ENCODE measurements at places on chromosomes 16 and 17. TPM values are rescaled to one million over a fixed set of nuclear protein-coding genes. Genes with fewer than 3 reads are reported as not detected.

GRCh38 chr17:74598346-74599022 lies 6.4 kb upstream of the CD300LD start:
- no peak for DNase-seq

Gene PDIA2
- total RNA-seq = 11.4 TPM

DNA sequence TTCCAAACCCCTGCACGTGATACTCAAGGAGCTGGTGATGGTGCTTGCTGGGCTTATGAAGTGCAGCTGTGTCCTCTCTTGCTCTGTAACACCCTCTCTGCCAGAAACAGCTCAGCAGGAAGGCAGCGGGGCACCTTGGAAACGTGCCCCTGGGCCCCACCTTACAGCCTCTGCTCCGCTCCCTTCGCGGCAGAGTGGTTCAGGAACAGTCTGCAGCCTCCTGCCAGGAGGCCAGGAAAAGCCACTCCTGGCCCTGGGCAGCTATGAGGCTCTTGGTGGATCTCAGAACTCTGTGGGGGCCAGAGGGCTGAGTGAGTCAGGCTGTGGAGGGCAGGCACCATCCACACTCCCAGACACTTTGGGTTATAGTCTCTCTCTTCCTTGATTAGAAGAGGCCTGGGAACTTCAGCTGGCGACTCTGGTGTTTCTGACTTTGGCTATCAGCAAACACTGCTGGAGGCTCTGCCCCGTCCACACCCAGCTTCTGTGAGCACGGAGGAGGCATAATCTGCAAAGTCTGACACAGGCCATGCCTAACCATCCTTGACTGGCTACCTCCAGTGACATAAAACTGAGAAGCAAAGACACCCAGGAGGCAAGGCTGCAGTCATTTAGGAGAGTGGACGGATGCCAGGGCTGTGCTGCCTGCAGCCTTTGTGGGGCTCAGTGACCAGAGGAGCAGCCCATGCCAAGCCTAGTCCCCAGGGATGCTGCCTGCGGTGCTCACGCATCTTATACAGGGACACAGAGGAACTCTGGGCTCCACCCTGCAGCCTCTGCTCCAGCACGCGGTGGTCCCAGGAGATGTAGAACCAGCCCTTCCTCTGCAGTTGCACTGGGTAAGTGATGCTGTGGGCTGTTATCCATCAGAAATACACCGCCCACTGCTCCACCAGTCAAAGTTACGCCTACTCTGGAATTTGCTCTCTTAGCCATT lies 65.3 kb downstream of the METRNL start:
- DNase-seq = no peak

- DNase-seq = no peak
These were observed 28.3 kb downstream of the XPO6 start for GRCh38 chr16:28183484-28183883.

- no peak for DNase-seq
These were observed 9.9 kb downstream of the PRSS27 start for GRCh38 chr16:2710021-2710710.

- DNase-seq = peak; percentile 19
These were observed 70.4 kb upstream of the CLEC18A start for GRCh38 chr16:69880640-69881133.

DNA sequence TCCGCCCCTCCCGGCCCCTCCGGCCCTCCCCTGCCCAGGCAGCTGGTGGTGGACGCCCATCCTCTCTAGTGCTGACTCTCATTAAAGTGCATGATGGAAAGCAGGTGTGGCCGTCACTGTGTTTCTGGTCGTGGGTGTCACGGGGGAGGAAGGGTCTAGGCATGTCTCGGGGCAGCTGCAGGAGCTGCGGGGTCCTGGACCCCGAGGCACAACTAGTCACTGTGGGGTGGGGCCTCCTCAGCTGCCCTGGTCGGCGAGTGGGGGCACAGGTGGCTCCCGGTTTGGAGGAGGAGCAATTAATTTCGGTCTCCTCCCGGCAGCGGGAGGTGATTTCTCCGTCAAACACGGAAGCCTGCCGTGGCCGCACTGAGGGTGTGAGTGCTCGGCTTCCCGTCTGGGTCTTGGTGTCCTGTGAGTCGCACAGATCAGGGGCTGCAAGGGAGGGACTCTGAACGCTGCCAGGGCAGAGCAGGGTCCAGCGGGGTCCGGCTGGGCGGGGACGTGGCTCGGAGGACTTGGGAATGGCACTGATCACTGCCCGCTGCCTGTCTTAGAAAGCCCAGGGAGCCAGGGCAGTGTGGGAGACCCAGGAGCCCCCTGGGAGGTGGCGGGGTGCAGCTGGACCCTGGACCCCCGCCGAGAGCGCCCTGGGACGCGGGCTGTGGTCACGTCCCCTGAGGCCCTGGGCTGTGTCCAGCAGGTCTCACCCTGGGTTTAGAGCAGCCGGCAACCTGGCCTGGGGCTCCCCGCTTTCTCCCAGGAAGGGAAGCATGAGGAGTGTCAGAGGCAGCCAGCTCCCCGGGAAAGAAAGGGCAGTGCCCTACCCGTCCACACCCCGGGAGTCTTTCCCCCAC lies 3.3 kb downstream of the TPSD1 start:
- no peak for DNase-seq

GRCh38 chr16:66188917-66189725 lies 177.4 kb upstream of the CDH5 start:
- DNase-seq = no peak

Gene DYNLRB2
- not detected for total RNA-seq

- DNase-seq = no peak
These were observed 26.2 kb downstream of the CHD9 start for GRCh38 chr16:53081032-53081424.

- peak; percentile 56 for DNase-seq
These were observed at the start of gene DOC2A for GRCh38 chr16:30010844-30011713. Gene DOC2A, minus strand, starts transcription at chr16:30011027. Its CDS starts 805 bp downstream, at chr16:30010222.

DNA sequence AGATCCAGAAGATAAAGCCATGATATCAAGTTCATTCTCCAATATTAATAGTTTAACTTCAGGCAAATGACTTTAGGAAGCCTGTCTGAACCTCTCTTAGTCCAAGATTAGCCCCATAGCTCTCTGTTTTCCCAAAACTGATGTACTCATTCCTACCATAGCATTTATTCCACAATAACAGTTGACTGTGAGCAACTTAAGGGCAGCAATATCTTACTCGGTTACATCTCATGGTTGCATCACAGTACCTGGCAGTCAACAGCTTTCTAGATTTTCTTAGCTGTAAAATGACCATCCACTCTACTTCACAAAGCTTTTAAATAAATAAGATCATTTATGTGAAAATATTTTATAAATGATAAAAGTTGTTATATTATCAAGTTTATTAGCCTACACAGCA lies 58.2 kb upstream of the STAC2 start:
- no peak for DNase-seq

GRCh38 chr17:29252101-29252791 lies 5.6 kb downstream of the CRYBA1 start:
- DNase-seq = no peak

DNA sequence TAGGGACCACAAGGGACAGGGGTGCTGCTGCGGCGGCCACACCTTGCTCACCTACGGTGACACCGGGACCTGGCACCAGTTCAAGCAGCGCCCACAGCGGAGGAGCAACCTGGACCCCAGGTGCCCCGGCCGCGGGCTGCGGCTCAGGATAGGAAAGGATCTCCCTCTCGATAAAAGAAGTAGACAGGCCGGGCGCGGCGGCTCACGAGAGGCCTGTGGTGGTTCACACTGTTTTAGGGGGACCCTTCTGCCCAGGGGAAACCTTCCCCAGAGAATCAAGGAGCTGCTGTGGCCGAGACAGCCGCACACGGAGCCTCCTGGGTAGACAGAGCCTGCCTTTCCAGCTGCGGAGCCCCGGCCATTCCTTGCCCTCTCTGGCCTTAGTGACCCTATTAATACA lies 17.9 kb upstream of the ATP2A3 start:
- DNase-seq = no peak

GRCh38 chr16:22948058-22948602 lies 134.2 kb downstream of the HS3ST2 start:
- peak; percentile 8 for DNase-seq

Gene GFAP
- 155 TPM for total RNA-seq

Gene BCL6B
- 2.0 TPM for total RNA-seq

Gene LRRC75A
- 3.3 TPM for total RNA-seq

Gene CD300E
- under 0.01 TPM for total RNA-seq

DNA sequence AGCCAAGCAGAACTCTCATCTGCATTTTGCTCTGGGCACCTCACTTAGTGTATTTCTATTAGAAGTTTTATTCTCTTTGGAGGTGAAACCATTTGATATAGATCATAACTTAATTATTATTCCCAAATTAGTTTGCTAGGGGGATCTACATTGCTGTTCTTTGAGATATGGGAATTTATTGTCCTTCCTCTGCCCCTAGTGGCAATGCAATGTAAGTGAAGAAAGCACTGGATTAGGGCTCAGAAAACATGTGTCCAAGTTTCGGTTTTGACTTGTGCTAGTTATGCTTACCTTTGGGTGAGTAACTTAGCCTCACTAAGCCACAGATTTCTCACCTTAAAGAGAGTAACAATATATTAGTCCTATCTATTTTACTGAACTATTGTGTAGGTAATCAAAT lies 2.9 kb downstream of the KRT39 start:
- no peak for DNase-seq

Gene LCAT
- 0.82 TPM for total RNA-seq

- no peak for DNase-seq
These were observed 46.9 kb upstream of the NLK start for GRCh38 chr17:27995554-27995953.

DNA sequence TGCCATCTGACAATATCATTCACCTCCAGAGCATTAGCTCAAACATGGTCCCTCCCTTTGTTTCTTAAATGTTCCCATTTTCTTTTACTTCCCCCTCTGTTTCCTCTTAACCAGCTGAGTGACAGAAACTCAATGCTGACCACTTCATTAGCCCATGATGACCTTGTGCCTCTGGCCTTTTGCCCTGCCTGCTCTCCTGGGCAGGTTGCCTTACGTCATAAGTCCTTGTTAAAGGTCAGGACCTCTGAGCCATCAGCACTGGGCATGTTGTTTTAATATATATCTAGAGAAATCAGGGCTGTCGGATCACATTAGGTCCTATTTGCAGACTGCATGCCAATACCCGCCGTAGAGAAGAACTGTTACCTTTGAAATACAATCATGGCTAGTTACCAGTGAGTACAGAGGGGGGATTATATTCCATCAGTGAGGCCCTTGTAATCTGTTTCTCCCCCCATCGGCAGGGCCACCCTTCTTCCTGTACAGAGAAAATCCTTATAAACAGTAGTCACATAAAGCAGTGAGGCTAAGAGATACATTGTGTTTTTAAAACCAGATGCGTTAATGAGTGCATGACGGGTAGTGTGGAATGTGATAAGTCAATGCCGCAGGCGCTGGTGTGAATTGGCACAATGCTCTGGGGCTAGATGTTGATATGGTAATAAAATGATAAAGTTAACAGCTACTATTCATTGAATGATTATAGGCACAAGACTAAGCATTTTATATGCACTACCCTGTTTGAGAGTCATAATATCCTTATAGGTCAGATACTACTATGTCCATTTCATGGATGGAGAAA lies 94.3 kb upstream of the ZFHX3 start:
- DNase-seq = no peak

DNA sequence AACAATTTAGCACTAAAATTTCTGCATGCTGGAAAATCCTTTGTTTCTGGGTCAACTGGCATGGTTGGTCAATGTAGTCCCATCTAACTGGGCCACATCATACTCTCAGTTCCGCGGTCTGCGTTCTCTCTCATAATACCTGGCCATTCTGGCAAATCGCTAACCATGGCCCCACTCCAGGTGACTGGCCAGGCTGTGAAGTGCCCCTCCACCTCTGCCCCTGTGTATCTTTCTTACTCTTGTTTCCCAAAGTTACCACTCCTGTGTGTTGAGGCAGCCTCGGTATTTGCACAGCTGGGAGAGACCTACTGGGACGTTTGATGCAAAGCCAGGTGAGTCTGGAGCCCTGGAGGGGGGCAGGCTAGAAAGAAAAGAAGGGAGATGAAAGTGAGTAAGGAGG lies 2.0 kb upstream of the TMEM238L start:
- no peak for DNase-seq

DNA sequence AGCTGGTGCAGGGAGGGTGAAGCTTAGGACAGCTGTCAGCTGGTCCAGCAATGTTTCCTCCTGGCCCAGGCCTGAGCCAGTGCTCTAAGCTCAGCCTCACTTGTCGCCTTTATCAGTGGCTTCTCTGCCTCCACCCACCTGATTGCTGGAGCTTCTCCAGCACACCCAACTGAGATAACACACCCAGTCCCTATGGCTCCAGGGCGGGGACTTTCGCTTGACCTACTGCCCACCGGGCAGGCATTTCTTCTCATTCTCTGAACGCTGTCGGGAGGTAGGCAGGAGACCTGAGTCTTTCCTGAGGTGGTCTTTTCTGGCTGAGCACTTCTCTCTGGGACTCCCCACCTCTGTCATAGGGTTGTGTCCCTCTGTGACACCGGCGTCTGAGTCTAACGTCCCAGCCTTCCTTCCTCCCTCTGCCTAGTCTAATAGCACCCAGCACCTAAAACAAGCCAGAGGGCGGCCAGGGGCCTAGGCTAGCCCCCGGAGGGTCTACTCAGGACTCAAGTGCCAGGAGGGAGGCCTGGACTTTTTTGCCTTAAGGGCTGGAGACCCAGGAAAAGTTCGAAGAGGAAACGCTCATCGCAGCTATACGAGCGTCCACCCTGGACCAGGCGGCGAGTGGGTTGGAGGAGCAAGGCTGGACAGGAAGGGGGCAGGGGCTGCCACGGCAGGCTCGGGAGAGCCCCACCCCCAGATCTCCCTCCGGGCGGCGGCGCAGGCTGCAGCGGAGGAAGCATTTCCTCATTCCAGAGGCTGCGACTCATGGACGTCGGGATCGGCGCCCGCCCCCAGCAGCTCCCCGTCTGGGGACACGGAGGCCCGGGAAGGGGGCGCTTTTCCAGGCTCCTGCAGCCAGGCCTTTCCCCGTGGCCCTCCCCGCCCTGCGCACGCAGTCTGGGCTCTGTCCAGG lies 756 bp downstream of the TAX1BP3 start:
- peak; percentile 80 for DNase-seq
